ENCODE measurements at places on chromosomes 1 and 21.
A peak's percentile ranks its signal among the peaks of the same experiment; 100 is the strongest.

DNA sequence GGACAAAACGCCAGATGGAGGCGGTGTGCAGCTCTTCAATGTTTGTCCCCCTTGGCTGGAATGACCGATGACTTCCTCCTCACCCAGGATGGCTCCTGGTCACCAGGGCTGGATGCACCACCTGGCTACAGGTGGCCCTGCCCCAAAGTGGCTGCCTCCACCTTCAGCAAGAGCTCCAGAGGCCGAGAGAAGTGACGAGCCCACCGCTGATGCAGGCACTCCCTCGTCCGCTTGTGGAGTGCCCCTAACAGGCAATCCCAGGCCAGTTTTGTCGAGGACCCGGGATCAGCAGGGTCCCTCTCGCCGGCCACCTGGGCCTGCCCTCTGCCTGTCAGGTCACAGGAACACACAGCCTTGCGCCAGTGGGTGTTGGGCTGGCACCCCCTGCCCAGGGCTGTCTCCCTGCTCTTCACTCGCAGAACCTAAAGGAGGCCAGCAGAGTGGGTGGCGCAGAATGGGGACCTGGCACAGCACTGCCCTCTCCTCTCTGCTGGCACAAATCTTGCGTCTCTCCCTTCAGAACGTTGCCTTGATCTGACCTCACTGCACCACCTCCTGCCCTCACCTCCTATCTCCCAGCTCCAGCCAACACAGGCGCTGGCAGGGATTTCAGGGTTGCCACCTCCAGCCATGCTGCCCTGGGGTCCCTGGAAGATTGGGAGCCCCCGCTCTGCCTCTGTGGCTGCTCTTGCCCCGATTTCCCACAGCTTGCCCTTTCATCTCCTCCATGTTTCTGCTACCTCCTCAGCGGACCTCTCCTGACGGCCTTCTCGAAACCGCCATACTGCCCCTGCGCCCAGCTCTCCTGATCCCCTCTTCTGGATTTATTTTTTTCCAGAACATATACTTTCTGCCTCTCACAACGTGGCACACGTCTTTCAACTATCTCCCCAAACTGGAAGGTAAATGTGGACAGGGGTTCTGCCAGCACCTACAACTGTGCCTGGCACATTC is 38.6 kb downstream of the SLC45A1 start:
- no peak for DNase-seq

DNA sequence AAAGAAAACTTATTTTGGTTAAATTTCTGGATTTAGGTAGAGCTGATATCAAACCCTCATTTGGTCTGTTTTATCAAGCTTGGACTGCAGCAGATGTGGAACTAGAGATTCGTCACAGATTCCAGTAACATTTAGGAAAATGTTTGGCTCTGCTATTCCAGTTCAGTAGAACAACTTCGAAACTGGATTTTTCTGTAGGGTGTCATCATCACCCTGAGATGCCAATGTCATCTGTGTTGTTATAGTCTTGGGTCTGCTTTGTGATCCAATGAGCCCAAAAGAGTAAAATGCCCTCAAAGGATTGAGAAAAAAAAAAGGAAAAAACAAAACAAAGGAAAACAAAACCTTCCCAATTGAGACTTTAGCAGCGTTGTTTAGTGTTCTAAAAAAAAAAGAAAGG is 55.4 kb downstream of the LAMC2 start:
- no peak for DNase-seq

DNA sequence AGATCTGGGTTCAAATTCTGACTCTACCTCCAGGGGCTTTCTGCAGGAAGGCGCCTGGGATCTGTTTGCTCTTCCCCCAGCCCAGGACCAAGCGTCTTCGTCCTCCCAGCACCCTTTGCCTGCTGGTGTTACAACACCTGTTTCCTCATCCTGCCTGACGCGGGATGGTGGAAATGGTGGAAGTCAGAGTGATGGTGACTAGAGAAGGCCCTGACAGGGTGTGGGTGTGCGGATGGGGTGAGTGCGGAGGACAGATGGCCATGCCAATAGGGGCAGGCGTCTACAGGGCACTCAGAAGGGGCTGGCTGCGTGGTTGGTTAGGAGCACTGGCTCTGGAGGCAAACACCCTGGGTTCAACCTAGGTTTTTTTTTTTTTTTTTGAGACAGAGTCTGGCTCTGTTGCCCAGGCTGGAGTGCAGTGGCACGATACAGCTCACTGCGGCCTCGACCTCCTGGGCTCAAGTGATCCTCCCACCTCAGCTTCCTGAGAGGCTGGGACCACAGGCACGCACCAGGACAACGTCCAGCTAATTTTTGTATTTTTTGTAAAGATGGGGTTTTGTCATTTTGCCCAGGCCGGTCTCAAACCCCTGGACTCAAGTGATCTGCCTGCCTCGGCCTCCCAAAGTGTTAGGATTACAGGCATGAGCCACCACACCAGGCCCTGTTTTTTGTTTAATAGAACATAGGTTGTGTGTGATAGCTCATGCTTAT is 1.5 kb downstream of the THEMIS2 start:
- no peak for DNase-seq

GRCh38 chr1:221527886-221528624 is 213.8 kb downstream of the DUSP10 start:
- DNase-seq = no peak

- no peak for DNase-seq
Observed at GRCh38 chr1:155076371-155076770, 2.3 kb upstream of the EFNA3 start.

GRCh38 chr1:81702079-81702715 is 98.5 kb upstream of the ADGRL2 start:
- no peak for DNase-seq

- peak; percentile 62 for DNase-seq
Observed at GRCh38 chr1:226100436-226101391, 38.2 kb downstream of the H3-3A start.

DNA sequence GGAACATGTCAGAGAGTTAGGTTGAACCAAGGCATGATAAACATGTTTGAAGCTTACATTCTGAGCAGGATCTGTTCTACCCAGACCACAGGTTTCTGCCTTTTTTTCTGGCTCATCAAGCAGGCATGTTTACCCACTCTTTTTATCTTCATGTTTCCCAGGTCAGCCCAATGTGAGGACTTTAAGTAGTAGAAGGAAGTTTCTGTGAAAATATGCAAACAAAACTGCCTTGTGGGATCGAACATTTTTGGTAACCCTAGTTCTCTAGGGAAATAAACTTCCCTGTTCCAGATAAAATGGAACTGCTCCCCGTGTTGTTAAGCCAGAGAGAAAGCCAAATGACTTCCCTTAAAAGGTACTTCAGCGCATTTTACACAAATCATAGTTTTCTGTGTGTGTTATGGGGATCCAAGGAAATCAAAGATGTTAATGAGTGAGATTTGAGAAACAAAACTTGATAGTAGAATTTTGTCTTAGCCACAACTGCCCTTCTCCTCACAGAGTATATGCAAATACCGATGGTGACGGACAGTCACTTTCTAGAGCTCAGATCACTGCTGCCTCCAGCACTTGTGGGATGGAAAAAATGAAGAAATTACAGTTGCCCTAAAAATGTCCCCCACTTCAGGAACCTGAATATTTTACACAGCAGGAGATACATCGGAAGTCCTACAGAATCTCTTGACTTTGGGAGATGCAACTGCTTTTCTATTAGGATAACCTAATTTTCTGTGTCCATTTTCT is 765 bp upstream of the HIPK1 start:
- no peak for DNase-seq

DNA sequence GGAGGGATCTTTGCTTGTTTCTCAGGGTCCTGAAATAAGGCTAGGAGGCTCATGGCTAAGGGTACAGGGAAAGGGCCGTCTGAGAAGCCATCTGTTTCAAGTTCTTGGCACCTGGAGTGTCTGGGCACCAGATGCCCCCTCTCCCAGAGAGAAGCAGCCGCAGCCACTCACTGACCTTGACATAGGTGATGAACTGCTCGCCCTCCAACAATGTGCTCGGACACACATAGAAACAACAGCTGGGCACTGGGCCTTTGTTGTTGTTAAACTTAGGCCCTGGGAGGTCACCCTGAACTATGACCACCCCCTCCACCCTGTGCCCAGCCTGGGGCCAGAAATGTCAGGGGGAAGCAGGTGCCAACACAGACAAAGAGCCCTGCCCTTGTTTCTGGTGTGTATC is 9.2 kb upstream of the TNNI1 start:
- no peak for DNase-seq

- no peak for DNase-seq
Observed at GRCh38 chr21:17002594-17003257, 510.1 kb upstream of the CXADR start.

DNA sequence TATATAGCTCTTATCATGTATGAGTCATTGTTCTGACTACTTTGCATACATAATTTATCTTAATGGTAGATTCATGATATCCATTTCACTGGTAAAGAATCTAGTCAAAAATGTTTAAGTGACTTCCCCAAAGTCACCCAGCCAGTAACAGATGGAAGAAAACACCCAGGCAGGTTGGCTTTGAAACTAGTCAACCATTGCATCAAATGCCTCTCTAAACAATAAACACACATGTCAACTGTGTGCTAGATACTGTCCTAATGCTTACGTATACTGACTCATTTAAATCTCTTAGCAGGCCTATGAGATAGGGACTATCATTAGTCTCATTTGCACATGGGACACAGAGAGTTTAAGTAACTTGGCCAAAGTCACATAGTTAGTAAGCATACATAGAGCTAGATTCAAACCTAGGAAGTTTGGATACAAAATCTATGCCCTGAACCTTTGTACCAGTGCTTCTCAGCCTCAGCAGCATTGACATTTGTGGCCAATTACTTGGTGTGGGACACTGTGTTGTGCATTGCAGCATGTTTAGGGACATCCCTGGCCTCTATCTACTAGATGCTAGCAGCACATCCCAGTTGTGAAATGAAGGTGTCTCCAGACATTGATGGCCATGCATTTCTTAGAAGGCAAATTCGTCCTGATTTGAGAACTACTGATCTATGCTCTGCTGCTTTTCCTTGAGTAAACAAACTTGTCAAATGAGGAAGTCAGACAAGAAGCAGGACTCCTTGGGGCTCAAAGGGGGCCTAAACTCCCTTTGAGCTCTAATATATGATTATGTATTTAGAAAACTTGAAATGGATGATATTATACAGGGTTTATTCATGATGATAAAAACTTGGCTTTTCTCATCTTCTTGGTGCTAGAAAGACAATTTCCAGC is 316.3 kb downstream of the KCNH1 start:
- no peak for DNase-seq

GRCh38 chr1:170168265-170168664 is 22.5 kb downstream of the NTMT2 start:
- DNase-seq = no peak

DNA sequence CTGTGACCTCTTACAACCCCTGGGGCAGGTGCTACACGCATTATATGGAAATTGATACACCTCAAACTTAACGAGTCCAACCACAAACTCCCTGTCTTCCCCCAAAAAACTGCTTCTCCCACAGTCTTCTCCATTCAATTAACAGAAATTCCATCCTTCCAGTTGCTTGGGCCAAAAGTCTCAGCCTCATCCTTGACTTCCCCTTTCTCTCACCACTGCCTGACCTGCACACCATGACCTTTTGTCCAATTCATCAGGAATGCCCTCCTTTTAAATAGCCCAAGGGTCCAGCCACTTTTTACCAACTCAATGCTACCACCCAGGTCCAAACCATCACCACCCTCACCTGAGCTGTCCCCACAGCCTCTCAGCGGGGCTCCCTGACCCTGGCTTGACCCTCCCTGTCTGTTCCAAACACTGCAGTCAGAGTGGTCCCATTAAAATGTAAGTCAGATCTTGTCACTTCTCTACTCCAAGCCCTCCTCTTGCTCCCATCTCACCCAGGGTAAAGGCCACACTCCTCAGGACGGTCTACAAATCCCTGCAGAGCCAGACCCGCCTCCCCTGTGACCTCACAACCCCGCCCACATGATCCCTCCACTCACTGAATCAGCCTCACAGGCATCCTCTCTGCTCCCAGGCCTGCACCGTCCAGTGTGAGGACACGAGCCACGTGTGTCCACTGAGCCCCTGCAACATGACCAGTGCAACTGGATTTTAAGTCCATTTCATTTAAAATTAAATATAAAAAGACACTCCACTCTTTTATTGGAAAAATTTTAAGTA is 18.5 kb downstream of the KCNN3 start:
- no peak for DNase-seq

DNA sequence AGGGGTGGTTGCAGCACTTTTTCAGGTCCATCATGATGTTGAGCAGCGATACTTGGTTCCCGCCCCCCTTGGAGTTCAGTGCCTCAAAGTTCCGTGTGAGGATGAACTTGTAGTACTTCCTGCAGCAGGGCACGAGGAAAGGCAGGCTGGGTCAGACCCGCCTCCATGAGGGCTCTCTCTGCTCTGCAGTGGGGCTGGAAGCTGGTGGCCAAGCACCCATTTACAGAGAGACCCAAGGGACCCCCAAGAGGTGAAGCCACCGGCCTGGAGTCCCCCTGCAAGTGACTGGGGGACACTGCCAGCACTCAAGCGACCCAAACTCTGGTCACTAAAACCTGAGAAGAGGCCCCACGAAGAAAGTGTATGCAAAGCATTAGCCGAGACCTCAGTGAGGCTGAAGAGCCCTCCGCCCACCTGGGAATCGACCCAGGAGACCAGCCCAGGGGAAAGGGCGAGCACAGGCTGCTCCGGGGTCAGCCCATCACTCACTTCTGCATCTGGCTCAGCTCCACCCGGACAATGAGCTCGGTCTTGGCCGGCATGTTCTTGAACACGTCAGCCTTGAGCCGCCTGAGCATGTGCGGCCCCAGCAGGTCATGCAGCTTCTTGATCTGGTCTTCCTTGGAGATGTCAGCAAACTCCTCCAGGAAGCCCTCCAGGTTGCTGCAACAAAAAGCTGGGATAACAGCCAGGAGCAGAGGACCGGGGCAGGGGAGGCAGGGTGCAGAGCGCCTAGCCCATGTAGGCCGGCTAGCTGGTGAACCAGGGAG is 45.2 kb downstream of the CHD5 start:
- no peak for DNase-seq

DNA sequence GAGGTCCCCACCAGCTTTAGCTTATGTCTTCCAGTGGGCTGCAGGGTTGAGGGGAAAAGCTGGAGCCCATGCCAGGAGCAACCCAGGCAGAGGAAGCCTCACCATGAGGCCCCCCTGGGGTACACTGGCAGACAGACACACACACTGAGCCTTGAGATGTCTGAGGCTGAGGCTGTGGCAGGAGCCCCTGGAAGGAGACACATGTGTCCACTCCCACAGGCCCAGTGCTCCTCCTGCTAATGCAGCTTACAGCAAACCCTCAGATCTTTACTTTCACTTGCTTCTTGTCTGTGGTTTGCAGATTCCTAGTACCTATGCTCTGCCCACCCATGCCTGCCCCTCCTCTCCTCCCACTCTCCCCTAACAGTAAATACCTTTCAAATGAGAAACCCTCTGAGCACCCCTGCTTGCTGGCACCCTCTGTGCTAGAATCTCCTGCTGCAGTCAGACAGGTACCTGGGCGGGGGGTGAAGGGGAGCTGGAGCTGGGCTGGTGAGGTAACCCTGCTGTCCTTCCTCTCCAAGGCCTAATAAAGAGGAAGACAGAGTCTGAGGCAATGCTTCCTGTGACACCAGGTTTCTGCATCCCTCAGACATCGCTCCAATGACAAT is 63.4 kb upstream of the NEK2 start:
- no peak for DNase-seq

GRCh38 chr1:35708441-35708921 is 10.2 kb downstream of the C1orf216 start:
- DNase-seq = peak; percentile 65

Measured in NCI-H2081 (cell line).